ENCODE measurements at places on chromosomes 7 and 10.

DNA sequence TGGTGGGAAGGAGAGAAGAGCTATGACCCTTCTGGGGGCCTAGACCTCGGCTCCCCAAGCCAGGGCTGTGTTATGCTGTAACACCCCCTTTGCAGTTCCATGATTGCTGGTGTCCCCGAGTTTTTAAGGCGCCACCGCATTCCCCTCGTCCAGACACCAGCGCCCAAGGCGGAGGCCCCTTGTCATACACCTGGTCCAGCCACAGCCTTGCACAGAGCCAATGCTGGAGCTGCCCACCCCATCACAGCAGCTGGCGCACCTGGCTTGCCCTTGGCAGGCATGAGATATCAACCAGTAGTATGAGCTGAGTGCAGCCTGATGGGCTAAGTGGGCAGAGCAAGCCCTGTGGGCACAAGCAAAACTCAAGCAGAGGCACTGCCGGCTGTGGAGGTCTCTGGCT is 209.4 kb downstream of the SORCS1 start:
- no peak for DNase-seq

DNA sequence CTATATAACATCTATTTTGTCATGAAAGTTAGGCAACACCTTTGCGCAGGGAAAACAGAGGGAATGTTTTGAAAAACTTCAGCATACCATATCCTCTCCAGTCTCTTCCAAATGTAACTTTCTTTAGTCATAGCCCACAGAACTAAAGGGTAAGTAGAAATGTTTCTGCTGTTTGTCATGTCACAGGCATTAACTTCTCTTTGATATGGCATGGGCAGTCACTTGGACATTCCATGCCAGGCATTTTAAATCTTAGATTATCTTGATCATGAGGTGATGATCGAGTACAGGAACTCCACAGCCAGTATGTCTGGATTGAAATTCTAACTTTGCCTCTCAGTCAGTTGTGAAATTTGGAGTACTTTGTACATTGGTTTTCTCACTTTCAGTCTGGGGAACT is 27.5 kb upstream of the ETV1 start:
- no peak for DNase-seq

DNA sequence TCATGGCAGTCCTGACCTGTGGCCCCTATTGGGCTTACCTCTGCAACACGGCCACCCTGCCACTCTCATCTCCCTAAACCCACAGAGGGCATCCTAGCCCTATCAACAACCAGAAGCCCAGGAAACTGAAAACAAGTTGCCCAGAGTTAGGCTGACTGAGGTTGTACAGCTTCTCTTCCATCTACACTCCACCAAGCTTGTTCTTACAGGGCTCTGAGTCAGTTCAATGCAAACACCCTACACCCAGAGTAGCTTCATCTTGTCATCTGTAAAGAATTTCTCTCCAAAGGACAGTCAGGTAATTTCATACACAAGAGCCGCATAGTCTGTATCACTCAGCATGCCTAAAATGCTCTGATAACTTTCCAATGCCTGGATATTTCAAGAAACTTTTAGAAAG is 175.4 kb downstream of the ARID5B start:
- no peak for DNase-seq

GRCh38 chr7:90570373-90570959 is 25.7 kb upstream of the CDK14 start:
- no peak for DNase-seq

DNA sequence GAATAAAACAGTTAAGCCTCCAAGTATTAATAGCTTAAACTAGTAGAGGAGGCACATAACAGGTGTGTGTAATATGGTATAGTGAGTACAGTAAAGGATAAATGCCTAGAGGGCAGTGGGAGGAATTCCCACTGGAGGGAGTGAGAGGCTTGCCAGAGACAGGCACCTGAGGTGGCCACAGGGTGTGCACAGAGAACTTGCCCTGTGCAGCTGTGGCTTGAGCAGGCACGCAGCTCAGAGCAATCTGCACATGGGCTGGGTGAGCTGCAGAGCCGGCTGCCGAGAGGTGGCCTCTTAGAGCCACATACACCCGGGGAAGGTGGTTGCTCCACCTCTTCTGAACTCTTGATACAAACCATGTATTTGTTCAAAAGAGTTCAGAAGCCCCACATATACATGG is 237.1 kb downstream of the COBL start:
- DNase-seq, result no peak

- DNase-seq, result no peak
Measured at GRCh38 chr7:49037346-49038210, 113.2 kb downstream of the CDC14C start.

GRCh38 chr10:120606051-120606764 is 149.2 kb downstream of the PLPP4 start:
- no peak for DNase-seq

- DNase-seq, result peak; percentile 48
Measured at GRCh38 chr10:103772096-103772845, 83.1 kb downstream of the SH3PXD2A start.

- DNase-seq, result peak; percentile 39
Measured at GRCh38 chr7:133625046-133625445, 372.2 kb downstream of the EXOC4 start.

DNA sequence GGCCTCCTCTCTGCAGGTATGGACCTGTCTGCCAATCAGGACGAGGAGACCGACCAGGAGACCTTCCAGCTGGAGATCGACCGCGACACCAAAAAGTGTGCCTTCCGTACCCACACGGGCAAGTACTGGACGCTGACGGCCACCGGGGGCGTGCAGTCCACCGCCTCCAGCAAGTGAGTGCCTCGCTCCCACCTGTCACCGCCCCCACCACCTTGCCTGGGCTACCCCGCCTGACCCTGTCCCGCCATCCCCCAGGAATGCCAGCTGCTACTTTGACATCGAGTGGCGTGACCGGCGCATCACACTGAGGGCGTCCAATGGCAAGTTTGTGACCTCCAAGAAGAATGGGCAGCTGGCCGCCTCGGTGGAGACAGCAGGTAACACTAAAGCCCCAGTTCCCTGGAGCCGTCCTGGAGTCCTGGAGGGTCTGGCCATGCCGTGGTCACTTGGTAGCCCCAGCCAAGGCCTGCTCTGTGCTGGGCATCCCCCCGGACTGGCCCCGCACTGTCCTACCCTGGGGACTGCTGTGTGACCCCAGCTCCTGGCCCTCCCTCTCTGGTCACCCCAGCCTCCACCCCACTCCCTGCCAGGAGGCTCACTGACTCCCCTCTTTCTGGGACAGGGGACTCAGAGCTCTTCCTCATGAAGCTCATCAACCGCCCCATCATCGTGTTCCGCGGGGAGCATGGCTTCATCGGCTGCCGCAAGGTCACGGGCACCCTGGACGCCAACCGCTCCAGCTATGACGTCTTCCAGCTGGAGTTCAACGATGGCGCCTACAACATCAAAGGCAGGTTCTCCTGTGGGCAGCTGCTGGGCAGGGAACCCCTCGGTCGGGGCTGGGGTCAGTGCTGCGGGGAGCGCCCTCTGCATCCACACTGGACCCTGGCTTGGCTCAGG is 178.0 kb downstream of the RNF216 start:
- no peak for DNase-seq

- DNase-seq, result no peak
Measured at GRCh38 chr7:33044401-33044718, 18.2 kb downstream of the NT5C3A start.

GRCh38 chr10:69516796-69517195 is 56.4 kb downstream of the NEUROG3 start:
- no peak for DNase-seq

- DNase-seq, result peak; percentile 33
Measured at GRCh38 chr10:93181271-93182048, 107.8 kb downstream of the CYP26A1 start.

GRCh38 chr10:130078120-130078519 is 32.5 kb downstream of the C10orf143 start:
- no peak for DNase-seq

DNA sequence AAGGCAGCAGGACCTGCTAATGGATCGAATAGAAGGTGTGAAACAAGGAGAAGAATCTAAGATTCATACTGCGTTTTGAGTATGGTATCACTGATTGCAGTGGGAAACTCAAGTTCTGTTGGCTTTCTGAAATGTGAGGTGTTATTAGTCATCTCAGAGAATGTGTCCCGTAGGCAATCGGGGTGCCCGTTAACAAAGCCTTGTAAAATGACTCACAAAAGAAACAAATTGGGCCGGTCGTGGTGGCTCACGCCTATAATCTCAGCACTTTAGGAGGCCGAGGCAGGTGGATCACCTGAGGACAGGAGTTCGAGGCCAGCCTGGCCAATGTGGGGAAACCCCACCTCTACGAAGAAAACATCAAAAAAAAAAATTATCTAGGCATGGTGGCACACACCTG is 118.2 kb upstream of the C7orf33 start:
- no peak for DNase-seq

GRCh38 chr7:26293569-26294308 is 2.1 kb downstream of the SNX10 start:
- DNase-seq, result peak; percentile 71

- DNase-seq, result no peak
Measured at GRCh38 chr7:128035712-128036111, 4.5 kb upstream of the LRRC4 start.

DNA sequence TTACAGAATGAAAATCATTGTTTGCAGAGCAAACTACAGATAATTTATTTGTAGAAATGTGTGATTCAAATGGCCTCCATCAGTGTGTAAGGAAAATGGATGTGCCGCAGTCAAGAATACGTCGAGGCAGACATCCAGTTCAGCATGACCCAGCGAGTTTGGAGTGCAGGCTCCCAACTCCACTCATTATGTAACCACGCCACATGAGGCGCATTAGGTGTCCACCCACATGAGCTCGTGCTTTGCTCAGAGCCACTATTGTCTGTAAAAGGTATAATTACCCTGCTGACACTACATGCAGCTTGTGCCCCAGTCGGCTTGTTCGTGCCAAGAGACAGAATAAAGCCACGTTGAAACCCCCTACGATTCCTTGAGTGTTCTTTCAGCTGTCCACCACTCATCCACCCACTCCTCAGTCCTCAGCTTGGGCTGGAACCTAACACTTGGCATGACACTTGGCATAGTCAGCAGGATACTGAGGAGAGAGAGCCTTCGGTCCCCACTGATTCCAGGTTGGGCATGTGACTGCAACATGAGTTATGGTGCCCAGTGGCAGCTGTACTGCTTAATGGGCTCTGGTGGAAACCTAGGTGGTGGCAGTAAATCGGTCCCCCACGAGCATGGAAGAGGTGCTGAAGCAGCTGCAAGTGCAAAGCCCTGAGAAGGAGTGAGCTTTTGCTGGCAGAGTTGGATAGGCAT is 102.7 kb downstream of the BICC1 start:
- no peak for DNase-seq

- DNase-seq, result no peak
Measured at GRCh38 chr10:78851647-78852046, 217.1 kb upstream of the ZMIZ1 start.

Measured in MV-4-11 (cell line).